A172 (cell line): ENCODE measurements at places on chromosomes 13 and 19. TPM values are rescaled to one million over a fixed set of nuclear protein-coding genes. Genes with fewer than 3 reads are reported as not detected.

Gene PDX1
- total RNA-seq, result 0.22 TPM in 1 of 2 replicates, not detected in the other

Gene KIRREL2
- total RNA-seq, result 0.62 and 0.83 TPM in 2 replicates

Gene PDCD5
- 302 and 527 TPM in 2 replicates for total RNA-seq

Gene GRIN2D
- total RNA-seq, result not detected in 2 replicates

Gene C1QTNF9
- not detected in 2 replicates for total RNA-seq

Gene CLDND2
- total RNA-seq, result not detected in 2 replicates

Gene LILRA6
- total RNA-seq, result not detected in 2 replicates
